ENCODE measurements at places on chromosomes 2 and 18.

- no peak for DNase-seq
Observed at GRCh38 chr2:960061-960736, 9.6 kb downstream of the SNTG2 start.

DNA sequence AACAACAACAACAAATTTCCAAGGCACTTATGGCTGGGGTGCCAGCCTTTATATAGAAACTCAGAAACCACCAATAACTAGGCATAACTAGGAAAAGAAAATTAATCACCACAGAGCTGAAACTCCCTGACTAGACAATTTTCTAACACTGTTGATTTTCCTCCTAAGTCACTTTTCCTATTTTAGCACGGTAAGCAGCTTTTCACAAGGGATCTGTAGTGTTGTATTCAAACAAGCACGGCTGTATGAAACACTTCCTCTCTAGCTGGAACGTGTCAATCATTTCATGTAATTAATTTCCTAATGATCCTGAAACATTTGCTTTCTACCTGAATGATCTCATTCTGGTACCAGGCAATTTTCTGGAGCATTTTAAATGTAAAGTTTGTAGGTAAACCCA is 645.0 kb downstream of the IRS1 start:
- DNase-seq: no peak

DNA sequence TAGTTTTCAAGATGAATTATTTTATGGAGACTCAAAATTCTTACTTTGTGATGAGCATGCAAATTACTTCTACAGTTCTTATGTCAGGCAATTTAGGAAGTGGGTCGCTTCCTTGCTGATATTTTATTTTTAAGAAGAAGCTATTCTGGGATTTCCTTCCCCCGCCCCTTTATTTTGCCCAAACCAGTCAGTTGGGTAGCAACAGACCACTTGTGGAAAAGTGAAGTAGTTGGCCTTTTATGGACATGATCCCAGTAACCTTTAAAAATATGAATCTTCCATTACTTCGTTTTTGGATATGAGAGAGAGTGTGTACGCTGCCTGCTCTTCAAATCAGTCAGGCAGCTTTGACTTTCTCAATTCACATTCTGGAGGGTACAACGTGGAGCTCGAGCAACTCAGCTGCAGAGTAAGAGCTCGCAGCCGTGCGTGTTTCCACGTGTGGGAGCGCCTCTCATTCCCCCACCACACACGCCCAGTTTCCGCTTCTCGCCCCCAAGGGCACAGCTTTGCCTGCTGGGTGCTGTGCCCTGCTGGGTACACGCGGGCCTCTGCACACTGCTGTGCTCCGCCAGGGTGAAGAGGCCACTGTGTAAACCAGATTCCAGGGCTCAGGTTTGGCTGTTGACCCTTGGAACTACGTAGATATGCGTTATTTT is 92.6 kb downstream of the ITGB1BP1 start:
- no peak for DNase-seq

DNA sequence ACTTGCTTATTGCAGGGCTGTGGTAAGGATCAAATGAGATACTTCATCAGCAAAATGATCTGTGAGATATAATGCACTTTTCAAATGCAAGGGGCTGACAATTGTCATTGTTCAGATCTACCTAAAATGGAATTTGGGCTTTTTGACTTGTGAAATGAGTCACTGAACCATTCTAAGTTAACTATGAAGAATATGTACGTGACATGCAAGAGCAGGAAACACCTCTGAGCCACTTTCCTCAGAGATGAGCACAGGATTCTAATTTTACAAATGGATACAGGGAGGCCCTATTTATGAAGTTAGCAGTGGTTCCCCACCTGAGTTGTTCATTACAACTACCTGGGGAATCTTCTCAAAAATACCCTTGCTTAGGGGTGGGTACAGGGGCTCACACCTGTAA is 26.7 kb downstream of the CTLA4 start:
- DNase-seq: no peak

- peak; percentile 39 for DNase-seq
Observed at GRCh38 chr2:25161055-25161781, 7.2 kb downstream of the POMC start.

GRCh38 chr18:47718646-47719045 is 211.8 kb downstream of the SMAD2 start:
- no peak for DNase-seq

Data from stimulated activated CD8-positive, alpha-beta memory T cell treated with anti-CD3 and anti-CD28 coated beads, Interleukin-15, amount 100 ng/mL, for 24 hours (primary cell).